Ovary (tissue), 10 donors: ENCODE measurements at places on chromosomes 6 and 20. TPM values are rescaled to one million over a fixed set of nuclear protein-coding genes. Genes with fewer than 3 reads are reported as not detected.
A peak's percentile ranks its signal among the peaks of the same experiment; 100 is the strongest.

Gene LY6G6C
- total RNA-seq, result not detected

- no peak for DNase-seq
These were observed 213.6 kb upstream of the DTNBP1 start for GRCh38 chr6:15876406-15876805.

DNA sequence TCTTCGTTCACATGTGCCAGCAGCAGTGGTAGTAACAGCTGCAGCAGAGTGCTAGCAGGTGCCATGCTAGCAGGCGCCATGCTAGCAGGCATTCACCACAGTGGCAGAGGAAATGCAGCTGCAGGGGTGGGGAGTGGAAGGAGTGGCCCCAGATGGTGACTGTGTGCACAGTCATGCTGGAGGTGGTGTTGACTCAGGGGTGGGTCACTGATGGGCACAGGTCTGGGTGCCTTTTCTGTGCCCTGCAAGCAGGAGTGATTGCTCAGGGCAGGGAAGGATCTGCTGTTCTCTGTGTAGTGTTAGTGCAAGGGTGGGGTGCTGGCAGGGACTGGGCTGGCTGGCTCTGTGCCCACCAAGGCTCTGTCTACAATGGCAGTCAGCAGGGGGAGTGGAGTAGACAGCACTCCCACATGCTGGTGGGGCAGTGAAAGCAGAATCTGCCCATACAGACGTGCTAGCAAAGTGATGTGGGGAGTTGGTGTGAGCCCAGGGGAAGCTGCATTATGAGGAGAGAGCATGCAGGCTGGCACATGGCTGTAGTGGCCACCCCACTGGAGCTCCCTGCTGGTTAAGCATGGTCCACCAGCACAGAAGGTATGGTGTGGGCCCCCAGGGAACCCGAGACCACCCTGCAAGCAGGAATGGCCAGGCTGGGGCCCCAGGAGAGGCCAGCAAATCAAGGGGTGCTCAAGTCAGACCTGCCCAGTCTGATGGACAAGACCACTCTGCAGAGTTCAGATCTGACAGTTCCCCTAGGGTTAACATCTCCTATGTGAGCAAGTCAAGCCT is 11.4 kb upstream of the TSPYL4 start:
- DNase-seq, result no peak

Gene MTCH1
- total RNA-seq, result 175 TPM

Gene NR2E1
- total RNA-seq, result not detected

GRCh38 chr6:145704143-145704781 is 31.1 kb downstream of the EPM2A start:
- no peak for DNase-seq

Gene SLC17A9
- 2.8 TPM for total RNA-seq

DNA sequence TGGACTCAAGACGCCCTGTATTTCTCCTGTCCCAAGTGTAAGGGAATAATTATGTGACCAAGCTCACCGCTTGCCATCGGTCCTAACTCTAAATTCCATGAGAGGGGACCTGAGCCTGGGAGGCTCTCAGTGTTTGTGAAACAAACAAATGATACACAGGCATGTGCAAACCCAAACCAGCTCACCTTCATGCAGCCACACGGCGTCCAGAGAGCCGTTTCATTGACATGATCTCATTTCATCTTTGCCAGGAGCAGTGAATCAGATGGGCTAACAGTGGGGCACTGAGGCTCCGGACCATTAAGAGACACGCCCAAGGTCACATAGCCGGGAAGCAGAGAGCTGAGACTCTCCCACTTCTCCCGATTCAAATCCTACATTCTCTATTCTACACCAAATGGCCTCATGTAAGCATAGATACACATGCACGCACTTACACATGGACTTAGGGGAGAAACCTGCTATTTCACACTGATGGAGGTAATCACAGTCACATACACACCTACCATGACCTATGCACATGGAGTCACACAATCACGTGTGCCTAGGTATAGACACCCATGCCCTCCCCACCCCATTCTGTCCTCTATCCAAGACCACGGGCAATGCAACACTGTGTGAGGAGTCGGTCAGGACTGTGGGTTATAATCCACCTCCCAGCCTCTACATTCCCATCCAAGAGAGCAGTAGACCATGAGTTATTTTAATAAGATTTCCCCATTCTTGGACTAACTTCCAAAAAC is 1.1 kb downstream of the BNIP5 start:
- no peak for DNase-seq

Gene HMGCLL1
- 0.67 TPM for total RNA-seq

- DNase-seq, result no peak
These were observed 33.8 kb upstream of the CHRNA4 start for GRCh38 chr20:63394920-63395455.

- no peak for DNase-seq
These were observed 81.4 kb downstream of the NRSN1 start for GRCh38 chr6:24207413-24207812.

Gene GGTLC1
- total RNA-seq, result not detected

Gene FNDC1
- 0.08 TPM for total RNA-seq

Gene KAT14
- total RNA-seq, result 10.0 TPM

DNA sequence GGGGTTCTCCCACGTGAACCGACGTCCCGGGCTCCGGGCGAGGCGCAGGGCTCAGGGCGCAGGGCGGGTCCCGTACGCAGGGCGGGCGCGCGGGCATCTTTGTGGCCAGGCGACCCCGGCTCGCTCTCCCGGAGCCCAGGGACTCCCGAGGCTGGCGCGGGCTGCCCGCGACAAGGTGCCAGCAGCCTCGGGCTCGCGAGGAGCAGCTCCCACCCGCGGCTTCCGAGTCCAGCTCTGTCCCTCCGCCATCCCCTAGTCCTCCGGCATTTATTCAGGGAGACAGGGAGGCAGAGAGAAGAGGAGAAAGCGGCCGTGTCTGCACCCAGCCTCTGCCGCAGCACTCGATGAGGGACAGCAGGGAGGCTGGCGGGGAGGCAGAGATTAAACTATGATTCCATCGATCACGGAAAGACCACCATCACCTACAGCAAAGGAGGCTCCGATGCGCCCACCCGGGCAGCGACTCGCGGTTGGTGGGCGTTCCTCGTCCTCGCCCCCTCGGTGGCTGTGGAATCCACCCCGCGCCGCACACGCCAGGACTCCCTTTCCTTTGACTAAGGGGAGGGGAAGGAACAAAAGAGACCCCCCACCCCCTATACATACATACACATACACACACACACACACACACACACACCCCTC is 1.1 kb downstream of the RGS17 start:
- peak; percentile 23 for DNase-seq

GRCh38 chr6:170114956-170115855 is 175.7 kb downstream of the DLL1 start:
- peak; percentile 85 for DNase-seq

- DNase-seq, result no peak
These were observed 7.2 kb upstream of the BPIFB6 start for GRCh38 chr20:33024243-33024560.

Gene WFDC5
- not detected for total RNA-seq

DNA sequence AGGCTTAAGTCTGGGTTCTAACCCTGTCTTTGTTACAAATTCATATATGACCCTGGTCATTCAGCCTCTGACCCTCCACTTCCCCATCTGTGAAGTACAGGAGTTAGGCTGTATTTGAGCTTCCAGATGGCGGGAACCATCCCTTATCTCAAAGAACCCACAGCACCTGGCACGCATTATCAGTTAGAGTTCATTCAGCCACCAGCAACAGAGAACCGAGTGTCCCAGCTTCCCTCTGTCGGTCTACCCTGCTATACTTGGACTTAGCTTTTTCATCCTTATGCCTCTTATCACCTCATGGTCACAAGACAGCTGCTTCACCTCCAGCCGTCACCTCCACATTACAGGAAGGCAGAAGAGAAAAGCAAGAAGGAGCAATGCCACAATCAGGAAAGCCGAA is 147.8 kb downstream of the EYA2 start:
- no peak for DNase-seq

Gene TPD52L1
- total RNA-seq, result 39.5 TPM
